Natural killer cell treated with Interleukin-12 subunit alpha and Interleukin-12 subunit beta and Interleukin-15 and Interleukin-18, amount 100 ng/mL, for 72 hours (primary cell): ENCODE measurements at places on chromosomes 1 and 21.

DNA sequence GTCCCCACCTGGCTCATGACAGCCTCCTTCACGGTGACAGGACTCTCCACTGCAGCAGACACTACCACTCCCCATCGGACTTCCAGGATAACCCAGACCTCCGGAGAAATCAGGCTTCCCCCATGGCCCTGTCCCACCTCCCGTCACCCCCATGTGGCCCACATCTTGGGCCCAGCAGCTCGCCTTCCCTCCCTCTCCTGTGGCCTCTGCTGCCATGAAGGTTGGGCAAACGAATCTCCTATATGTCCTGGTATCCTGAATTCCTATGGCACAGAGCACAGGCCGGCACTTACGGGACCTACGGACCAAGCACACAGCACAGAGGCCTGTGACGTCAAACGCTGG is 82.0 kb downstream of the NPHP4 start:
- DNase-seq, result no peak

DNA sequence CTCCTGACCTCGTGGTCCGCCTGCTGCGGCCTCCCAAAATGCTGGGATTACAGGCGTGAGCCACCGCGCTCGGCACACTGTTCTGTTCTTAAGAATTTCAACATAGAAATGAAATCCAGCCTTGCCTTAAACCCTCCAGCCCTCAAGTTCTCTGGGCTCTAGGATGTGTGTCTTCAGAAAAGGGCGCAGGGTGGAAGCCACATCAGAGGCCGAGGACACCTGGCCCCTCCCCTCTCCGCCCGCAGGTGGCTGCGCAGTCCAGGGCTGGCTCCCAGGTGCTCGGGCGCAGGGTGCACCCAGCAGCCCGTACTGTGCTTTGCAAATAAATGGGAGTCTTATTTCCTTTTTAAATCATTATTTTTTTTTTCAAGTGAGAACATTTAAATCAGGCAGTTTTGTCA is 2.0 kb upstream of the C1orf174 start:
- DNase-seq, result peak; percentile 56

- DNase-seq, result no peak
Observed at GRCh38 chr1:246565751-246566127, 322 bp downstream of the TFB2M start.

DNA sequence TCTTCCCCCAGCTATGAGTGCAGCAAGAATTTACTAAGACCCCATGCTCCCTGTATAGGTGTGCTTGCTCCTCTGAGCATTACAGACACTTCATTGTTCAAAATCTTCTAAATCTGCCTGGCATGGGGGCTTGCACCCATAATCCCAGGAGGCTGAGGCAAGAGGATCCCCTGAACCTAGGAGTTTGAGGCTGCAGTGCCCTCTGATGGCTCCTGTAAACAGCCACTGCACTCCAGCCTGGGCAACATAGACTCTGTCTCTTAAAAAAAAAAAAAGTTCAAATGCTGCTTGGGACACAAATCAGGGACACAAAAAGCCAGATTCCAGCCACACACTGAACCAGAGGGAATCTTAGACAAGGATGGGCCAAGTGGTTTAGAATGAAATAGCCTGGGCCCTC is 3.4 kb upstream of the ACOT7 start:
- DNase-seq, result no peak

DNA sequence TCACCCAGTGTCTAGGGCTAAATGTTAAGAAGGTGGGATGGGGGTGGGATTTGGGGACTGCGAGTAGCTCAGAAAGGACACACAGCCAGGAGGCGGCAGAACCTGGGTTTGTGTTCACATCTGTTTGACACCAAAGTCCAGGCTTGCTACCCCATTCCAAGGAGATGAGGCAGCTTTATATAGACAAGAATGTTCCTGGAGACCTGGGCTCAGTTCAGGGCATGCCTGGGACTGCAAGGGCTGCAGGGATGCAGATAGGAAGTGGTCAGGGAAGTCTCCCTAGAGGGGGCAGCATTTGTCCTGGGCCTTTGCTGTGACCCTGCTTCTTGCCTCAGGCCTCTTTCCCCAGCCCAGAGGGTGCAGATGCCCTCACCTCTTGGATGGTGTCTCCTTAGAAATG is 16.3 kb downstream of the PADI3 start:
- DNase-seq, result no peak

GRCh38 chr1:21782349-21782867 is 541 bp downstream of the USP48 start:
- DNase-seq, result peak; percentile 75

DNA sequence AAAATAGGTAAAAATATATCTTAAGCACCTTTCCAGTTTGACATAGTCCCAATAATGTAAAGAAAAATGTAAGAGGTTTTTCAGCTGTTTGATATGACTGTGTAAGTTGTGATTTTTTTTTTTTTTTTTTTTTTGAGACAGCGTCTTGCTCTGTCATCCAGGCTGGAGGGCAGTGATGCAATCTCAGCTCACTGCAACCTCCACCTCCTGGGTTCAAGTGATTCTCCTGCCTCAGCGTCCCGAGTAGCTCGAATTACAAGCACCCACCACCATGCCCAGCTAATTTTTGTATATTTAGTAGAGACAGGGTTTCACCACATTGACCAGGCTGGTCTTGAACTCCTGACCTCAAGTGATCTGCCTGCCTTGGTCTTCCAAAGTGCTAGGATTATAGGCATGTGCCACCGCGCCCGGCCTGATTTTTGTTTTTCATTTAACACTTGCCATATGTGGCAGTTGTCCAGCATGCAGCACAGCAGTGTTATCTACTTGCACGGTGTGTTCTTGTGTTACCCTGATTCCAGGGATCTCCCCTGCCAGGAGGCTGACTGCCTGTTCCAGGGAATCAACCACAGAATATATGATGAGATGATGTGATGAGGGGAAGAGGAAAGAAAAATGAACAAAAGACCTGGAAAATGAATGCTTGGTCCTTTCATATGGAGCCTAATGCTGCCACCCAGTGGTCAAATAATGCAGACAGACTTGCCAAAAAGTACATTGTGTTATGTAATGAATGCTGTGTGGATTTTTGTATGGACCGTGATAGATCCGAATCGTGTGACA is 79.0 kb downstream of the RAVER2 start:
- DNase-seq, result peak; percentile 73

DNA sequence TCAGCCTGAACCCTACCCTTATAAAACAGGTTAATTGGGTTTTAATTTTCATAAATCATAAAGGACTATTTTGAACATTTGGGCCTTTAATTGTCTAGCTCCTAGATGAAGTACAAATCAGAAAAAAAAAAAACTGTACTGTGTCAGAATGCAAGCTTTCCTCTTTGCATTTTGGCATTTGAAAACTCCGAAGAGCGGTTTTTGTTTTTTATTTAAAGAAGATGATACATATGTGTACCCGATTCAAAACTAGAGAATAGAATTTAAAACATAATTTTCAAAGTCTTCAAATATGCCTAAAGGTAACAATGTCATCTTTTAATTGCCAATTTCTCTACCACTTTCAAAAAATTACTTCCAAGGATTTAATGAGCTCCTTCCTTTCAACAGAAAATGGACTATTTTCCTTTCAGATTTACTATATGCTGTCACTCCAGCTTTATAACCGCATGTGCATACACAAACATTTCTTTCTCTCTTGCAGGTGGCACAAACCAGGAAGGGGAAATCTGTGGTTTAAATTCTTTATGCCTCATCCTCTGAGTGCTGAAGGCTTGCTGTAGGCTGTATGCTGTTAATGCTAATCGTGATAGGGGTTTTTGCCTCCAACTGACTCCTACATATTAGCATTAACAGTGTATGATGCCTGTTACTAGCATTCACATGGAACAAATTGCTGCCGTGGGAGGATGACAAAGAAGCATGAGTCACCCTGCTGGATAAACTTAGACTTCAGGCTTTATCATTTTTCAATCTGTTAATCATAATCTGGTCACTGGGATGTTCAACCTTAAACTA is 33.7 kb downstream of the MRPL39 start:
- peak; percentile 71 for DNase-seq

GRCh38 chr1:64984737-64985136 is 18.4 kb upstream of the JAK1 start:
- no peak for DNase-seq

GRCh38 chr1:89972024-89972423 is 22.9 kb upstream of the ZNF326 start:
- DNase-seq, result no peak

GRCh38 chr21:27320868-27321267 is 354.0 kb upstream of the ADAMTS5 start:
- no peak for DNase-seq

DNA sequence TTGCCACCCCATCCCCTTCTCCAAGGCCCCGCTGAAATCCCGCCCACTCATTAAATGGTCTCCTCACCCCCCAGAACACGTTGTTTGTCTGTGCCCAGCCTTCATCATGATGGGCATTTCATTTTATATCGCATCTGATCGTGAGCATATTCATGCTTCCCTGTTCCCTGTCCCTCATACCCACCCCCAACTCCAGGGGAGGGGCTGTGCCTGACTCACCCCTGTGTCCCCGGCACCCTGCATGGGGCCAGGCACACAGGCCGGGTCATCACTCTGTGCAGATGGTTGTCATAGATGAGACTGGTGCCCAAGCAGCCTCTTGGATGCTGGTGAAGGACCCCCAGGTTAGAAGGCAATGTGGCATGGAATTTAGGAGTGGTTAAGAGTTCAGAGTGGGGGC is 11.0 kb downstream of the CAMK2N1 start:
- no peak for DNase-seq

DNA sequence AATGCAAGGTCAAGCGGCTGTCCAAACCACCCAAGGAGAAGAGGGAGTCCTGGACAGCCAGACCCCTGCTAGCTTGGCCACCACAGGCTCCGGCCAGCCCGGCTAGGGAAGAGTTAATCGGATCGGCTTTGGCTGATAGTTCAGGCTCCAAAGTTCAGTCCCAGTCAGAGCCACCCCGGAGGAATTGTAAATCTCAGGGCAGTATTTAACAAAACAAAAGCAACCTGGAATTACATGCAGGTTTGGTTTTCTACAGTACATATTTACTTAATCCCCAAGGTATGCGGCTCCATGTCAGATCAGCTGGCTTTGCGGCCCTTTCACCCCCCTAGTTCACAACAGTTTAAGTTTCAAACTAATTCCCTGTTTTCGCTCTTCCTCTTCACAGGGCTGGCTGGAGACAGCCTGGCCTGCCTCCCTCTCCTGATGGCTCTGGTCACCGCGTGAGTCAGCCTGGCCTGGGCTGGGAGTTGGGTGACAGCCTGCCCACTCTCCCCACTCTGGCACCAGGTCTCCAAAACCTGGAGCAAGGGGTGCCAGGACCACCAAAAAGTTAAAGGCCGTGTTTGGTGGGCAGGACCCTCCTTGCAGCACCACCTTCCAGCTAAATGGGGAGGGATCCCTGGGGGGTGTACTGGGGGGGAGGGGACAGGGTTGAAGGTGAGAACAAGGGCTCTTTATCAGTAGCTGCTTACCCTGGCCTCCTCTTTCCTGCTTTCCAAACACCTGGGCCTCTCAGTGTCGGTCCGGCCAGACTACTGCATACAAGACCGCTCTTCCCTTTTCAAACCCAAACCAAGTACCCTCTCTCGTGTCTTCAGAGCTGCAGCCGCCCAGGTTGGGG is 1.9 kb downstream of the DHRS3 start:
- no peak for DNase-seq

DNA sequence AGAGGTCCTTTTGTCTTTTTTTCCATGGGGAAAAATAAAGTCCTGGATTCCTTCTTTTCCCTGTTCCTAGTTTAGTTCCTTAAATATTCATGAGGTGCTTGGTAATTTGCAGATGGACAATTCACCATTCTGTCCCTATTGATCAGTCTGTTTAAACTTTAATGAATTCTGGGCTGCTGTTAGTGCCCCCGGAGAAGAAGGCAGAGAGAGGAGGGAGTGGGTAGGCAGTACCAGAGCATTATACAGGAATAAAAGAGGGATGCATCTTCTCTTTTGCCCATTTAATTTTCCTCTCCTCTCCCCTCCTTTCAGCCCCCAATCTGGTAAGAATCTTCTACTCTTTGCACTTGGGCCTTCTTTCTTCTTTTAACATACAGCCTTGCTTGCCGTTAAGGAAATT is 25.9 kb downstream of the FGGY start:
- no peak for DNase-seq

DNA sequence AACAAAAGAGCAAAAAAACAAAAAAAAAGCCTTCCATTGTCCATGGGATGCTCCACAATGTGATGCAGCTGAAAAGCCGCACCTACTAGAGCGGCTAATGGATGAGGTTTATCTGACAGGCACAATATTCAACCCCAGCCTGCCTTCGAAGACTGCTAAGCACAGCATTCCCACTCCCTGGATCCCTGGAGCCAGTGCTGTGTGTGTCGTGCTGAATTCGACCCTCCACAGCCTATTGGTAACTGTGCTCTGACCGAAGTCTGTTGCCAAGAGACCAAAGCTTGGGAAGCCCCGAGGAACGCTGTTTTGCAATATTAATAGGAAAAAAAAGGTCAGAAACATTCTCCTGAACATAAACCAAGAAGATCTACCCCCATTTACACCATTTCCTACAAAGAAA is 57.2 kb upstream of the PUM1 start:
- no peak for DNase-seq

GRCh38 chr1:226216056-226216455 is 7.4 kb upstream of the MIXL1 start:
- no peak for DNase-seq

DNA sequence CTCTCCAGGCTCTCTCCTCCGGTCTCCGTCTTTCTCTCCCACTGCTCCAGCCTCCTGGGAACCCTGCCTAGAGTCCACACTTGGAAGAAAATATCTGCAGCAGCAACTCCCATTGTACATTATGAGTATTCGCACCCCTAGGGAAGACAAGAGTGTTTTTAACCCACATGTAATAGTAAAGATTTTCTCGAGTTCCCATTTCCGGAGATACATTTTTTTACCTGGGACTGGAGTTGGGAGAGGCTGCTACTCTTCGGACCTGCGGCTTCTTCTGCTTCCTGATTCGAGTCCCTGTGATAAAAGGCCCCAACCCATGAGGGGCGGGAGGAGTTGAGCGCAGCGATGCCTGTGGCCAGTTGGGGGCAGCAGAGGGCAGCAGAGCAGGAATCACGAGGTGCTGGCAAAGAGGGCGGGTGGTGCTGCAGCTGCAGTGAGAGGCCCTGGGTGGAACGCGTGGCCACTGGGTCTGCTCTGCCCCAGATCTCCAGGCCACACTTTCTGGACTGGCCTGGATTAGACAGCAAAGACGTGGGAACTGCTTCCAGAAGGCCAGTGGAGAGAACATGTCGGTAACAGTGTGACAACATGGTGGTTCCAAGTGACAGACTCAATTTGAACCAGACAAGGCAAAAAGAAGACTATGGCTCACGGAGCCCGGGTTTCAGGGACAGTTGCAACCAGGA is 221.0 kb upstream of the CSF3R start:
- peak; percentile 69 for DNase-seq

GRCh38 chr1:12496154-12496961 is 121.7 kb downstream of the DHRS3 start:
- no peak for DNase-seq

- DNase-seq, result no peak
Observed at GRCh38 chr1:16189921-16190621, 22.4 kb downstream of the ARHGEF19 start.
